CD4-positive, alpha-beta memory T cell (primary cell): ENCODE measurements at places on chromosomes 4 and X. TPM values are rescaled to one million over a fixed set of nuclear protein-coding genes. Genes with fewer than 3 reads are reported as not detected.

The TEX11 gene
- total RNA-seq, result not detected

The OTC gene
- not detected for total RNA-seq

DNA sequence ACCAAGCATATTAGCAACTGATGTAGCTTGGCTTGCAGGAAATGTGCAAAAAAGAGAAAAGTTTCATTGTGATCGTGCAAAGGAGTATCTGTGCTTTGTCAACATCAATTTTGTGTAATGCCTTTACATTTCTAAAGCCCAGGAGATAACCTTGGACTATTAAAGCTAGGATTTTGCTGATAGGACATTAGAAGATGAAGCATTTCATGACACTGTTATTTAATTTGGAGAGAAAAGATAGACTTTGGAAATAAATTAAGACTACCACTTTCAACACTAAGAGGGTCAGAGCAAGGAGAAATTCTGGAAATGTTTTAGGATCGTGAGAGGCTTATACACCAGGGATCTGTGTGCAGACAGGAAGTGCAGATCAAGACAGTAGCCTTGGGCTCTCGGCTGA lies 120.6 kb upstream of the MID1 start:
- no peak for DNase-seq
- no peaks in the 10 kb centered on the region for H3K36me3 ChIP-seq
- no peaks in the 10 kb centered on the region for H3K4me1 ChIP-seq
- H3K27ac ChIP-seq, result no peak overlapping the region

The LIN54 gene
- 19.2 TPM for total RNA-seq

DNA sequence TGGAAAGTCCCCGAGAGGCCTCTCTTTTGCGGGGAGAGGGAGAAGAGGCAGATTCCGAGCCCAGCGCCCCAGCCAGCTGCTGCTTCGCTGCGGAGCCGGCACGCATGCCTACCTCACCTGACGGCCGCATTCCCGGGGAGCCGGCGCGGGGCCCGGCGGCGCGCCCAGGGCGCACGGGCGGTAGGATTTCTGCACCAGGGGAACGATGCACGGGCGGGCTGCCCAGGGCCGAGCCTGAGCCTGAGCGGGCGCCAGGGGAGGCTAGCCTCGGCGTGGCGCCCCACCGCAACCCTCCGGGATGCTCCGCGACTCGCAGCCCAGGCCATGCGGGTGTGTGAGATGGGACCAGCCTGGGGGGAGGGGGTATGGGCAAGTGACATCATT lies 81.3 kb upstream of the SCML1 start:
- no peak overlapping the region for H3K27ac ChIP-seq
- H3K4me3 ChIP-seq, result peak overlapping the region; percentile 47
- H3K36me3 ChIP-seq, result no peaks in the 10 kb centered on the region
- peaks cover 23% of the 10 kb centered on the region for H3K4me1 ChIP-seq
- no peaks in the 10 kb centered on the region for H3K27me3 ChIP-seq

DNA sequence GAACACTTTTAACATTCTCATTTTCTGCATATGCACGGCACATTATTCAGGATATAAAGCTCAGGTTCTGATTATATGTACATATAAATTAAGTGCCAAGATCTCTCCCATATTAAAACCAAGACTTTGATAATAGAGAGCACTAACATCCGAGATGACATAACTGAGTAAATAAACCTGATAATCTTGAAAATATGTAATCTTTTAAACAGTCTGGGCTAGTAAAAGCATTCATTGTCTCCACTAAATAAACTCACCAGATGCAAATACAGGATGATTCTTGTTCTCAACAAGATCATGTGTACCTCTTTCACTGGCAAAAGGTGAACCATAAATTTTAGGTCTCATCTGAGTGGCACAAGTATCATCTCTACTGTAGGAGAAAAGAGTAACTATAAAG lies 942.2 kb downstream of the TRAM1L1 start:
- H3K4me3 ChIP-seq, result no peak overlapping the region
- DNase-seq, result no peak
- H3K27me3 ChIP-seq, result no peaks in the 10 kb centered on the region
- H3K4me1 ChIP-seq, result no peaks in the 10 kb centered on the region
- no peaks in the 10 kb centered on the region for H3K36me3 ChIP-seq
- H3K27ac ChIP-seq, result no peak overlapping the region

DNA sequence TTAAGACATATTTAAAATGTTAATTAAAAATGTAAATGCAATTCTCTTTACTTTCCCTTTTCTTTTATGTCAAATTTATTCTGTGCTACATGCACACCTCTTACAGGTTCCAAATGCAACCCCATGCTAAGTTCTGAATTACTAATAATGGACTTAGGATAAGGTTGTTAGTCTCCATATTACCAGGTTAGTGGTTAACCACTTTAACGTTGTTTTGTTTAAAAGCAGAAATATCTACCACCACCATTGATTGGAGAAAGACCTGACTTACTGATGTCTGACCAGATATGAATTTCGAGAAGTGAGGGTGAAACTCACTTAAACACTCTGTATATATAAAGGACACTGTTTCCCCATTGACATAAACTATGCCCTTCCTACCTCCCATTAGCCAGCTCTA lies 6.9 kb upstream of the TRPC3 start:
- no peak for DNase-seq
- no peak overlapping the region for H3K4me3 ChIP-seq
- H3K27ac ChIP-seq, result no peak overlapping the region

DNA sequence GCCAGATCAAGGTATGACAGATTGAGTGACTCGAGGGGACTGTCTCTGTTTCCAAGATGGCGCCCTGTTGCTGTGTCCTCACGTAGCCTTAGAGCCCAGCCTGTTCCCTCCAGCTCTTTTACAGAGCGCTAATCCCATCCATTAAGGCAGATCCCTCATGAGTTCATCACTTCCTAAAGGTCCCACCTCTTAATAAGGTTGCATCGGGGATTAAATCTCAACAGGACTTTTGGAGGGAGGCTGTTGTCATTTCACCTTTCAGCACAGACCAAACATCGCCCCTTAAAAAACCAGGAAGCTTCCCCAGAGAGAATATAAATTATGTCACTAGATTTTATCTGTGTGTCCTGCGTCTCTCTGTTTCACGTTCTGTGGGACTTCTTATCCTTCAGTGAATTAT lies 32.6 kb upstream of the DHRSX start:
- H3K27me3 ChIP-seq, result no peaks in the 10 kb centered on the region
- no peaks in the 10 kb centered on the region for H3K36me3 ChIP-seq
- no peak for DNase-seq

- no peaks in the 10 kb centered on the region for H3K27me3 ChIP-seq
- no peak for DNase-seq
- H3K27ac ChIP-seq, result peak overlapping the region; percentile 74
- H3K36me3 ChIP-seq, result no peaks in the 10 kb centered on the region
- H3K4me1 ChIP-seq, result peaks cover 32% of the 10 kb centered on the region
Measured at GRCh38 chrX:130166503-130166777, 799 bp upstream of the AIFM1 start.

The GK gene
- 8.4 TPM for total RNA-seq

GRCh38 chr4:20203508-20203907 lies 48.2 kb upstream of the SLIT2 start:
- H3K4me1 ChIP-seq, result no peaks in the 10 kb centered on the region
- no peak overlapping the region for H3K4me3 ChIP-seq
- H3K36me3 ChIP-seq, result no peaks in the 10 kb centered on the region
- H3K27ac ChIP-seq, result no peak overlapping the region

DNA sequence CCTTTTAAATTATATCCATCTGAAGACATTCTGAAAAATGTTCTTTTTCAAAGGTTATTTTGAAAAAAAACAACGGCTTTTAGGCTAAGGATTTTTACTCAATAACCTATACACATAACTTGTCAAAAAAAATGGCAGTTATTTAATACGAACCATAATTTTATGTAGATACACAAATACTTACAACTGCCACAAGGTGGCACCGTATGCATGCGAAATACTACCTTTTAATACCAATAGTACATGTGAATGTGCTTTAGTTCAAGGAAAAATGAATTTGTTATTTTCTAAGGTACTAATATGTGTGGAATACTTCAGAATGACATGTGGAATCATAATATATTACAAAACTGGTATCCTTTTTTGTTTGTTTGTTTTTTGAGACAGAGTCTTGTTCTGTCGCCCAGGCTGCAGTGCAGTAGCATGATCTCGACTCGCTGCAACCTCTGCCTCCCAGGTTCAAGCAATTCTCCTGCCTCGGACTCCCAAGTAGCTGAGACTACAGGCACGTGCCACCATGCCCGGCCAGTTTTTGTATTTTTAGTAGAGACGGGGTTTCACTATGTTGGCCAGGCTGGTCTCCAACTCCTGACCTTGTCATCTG lies 4.6 kb upstream of the MAD2L1 start:
- peaks cover 22% of the 10 kb centered on the region for H3K4me1 ChIP-seq
- H3K36me3 ChIP-seq, result no peaks in the 10 kb centered on the region
- no peak overlapping the region for H3K4me3 ChIP-seq

GRCh38 chr4:153755186-153755585 lies 4.6 kb downstream of the RNF175 start:
- DNase-seq, result no peak
- no peak overlapping the region for H3K27ac ChIP-seq
- H3K4me1 ChIP-seq, result peaks cover 4% of the 10 kb centered on the region

The MAGEA2 gene
- total RNA-seq, result not detected

DNA sequence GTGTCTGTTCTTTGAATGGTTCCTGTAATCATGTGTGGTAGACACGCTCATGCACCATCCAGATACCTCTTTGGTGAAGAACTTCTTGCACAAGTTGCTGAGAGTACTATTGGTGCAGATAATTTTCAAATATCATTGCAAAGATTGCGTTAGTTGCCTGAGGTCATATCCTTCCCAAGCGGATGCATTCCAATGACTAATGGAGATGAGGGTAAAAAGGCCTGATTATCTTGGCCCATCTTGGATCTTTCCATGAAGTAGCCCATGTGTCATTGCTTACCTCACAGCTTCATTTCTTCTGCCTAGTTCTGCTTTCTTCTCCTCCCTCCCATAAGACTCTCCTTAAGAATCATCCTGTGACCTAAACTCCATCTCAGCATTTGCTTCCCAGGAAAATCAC lies 384.9 kb upstream of the CNKSR2 start:
- H3K36me3 ChIP-seq, result no peaks in the 10 kb centered on the region
- no peak overlapping the region for H3K27ac ChIP-seq
- no peak for DNase-seq
- no peaks in the 10 kb centered on the region for H3K4me1 ChIP-seq
- H3K4me3 ChIP-seq, result no peak overlapping the region

- no peak overlapping the region for H3K4me3 ChIP-seq
- H3K36me3 ChIP-seq, result no peaks in the 10 kb centered on the region
- no peak overlapping the region for H3K27ac ChIP-seq
- no peaks in the 10 kb centered on the region for H3K27me3 ChIP-seq
- DNase-seq, result no peak
- no peaks in the 10 kb centered on the region for H3K4me1 ChIP-seq
Measured at GRCh38 chr4:157012781-157013180, 41.2 kb upstream of the PDGFC start.

GRCh38 chr4:21697583-21697982 lies 251.0 kb downstream of the KCNIP4 start:
- H3K4me3 ChIP-seq, result no peak overlapping the region
- no peaks in the 10 kb centered on the region for H3K27me3 ChIP-seq
- H3K4me1 ChIP-seq, result no peaks in the 10 kb centered on the region
- H3K27ac ChIP-seq, result no peak overlapping the region
- H3K36me3 ChIP-seq, result no peaks in the 10 kb centered on the region

- no peaks in the 10 kb centered on the region for H3K27me3 ChIP-seq
- H3K27ac ChIP-seq, result no peak overlapping the region
- no peaks in the 10 kb centered on the region for H3K4me1 ChIP-seq
- no peaks in the 10 kb centered on the region for H3K36me3 ChIP-seq
- no peak overlapping the region for H3K4me3 ChIP-seq
- no peak for DNase-seq
Measured at GRCh38 chr4:7559741-7560395, 125.1 kb upstream of the PSAPL1 start.

The SSX3 gene
- not detected for total RNA-seq

The MAGEB18 gene
- total RNA-seq, result not detected

DNA sequence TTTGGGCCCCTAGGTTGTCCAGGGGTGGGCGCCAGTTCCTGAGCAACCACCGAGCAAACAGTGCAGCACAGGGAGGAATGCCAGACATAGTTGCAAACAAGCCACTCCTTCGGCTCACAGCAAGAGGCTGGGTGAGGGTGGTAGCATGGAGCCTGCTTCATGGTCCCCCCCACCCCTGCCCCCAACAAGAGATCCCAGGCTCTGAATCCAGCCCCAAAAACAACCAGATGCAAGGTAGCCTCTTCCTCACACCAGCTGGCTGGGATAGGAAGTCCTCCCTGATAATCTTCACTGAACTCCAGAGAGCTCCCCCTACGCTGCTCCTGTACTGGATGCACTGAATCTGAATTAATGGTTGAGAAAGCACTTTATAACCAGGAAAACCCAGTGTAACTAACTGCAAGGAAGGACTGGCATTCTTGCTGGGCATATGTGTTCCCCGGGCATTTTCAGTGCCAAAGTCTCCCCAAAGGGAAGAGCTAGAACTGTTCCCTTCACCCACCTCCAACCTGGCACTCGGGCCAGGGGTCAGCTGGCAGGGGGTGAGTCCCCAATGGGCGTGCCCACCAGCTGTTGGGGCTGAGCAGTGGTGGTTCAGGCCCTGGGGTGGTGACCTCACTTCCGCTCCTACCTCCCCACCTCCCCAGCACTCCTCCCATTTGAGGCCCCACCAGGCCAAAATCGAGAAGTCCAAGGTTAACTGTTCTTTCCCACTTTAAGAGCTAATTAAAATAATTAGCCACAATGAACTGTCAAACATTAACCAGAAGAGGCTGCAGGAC lies 1.5 kb downstream of the ELF4 start:
- H3K36me3 ChIP-seq, result no peaks in the 10 kb centered on the region
- H3K27ac ChIP-seq, result peak overlapping the region; percentile 70
- peaks cover 48% of the 10 kb centered on the region for H3K4me1 ChIP-seq
- DNase-seq, result no peak

DNA sequence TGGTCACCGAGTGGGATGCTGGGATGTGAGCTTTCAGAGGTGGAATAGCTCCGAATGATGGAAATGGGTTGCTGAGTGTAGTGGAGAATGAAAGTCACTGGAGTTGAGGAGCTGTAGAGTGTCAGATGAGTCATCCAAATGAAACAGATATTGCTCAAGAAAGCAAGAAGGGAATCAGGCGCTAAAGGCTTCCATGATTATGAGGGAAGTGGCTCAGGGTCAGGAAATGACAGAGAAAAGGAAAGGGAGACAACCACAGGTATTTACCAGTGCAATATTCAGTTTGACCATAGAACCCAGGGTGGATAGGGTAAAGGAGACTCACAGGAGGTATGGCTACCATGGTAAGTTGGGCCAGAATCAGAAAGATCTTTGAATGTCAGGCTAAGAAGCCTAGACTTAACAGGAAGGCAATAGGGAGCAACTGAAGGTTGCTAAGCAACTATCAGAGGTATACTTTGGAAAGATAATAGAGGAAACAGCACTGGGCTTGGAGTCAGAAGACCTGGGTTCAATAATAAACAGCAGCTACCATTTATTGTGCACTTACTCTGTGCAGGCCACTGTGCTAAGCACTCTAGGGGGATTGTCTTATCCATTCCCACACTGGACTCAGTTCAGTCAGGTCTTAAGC lies 11.7 kb downstream of the LAS1L start:
- no peaks in the 10 kb centered on the region for H3K27me3 ChIP-seq
- DNase-seq, result no peak
- peaks cover 44% of the 10 kb centered on the region for H3K36me3 ChIP-seq
- H3K27ac ChIP-seq, result no peak overlapping the region
- no peak overlapping the region for H3K4me3 ChIP-seq
- H3K4me1 ChIP-seq, result no peaks in the 10 kb centered on the region

The MSN gene
- total RNA-seq, result 343 TPM
